ENCODE measurements at places on chromosomes 2 and 18.

GRCh38 chr18:63980027-63980426 lies 10.1 kb downstream of the SERPINB8 start:
- DNase-seq, result no peak

DNA sequence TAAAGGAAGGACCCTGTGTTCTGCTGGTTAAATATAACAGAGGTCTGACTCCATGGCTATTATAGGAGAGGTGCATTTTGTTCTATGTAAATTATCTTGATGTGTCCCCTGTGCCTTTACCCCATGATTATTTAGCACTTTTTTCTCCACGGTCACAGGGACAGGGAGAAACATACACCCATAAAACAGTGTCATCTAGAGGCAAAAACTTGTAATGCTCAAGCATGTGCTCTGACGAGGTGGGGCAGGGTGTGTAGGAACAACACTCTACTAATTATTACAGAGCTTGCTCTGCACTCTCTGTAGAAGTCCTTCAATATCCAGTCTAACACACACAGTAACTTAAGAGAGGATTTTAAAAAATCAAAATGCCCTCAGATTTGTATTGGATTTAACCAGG lies 187.9 kb downstream of the NEDD4L start:
- DNase-seq, result no peak

GRCh38 chr2:126085011-126085795 lies 570.8 kb upstream of the GYPC start:
- DNase-seq, result no peak

DNA sequence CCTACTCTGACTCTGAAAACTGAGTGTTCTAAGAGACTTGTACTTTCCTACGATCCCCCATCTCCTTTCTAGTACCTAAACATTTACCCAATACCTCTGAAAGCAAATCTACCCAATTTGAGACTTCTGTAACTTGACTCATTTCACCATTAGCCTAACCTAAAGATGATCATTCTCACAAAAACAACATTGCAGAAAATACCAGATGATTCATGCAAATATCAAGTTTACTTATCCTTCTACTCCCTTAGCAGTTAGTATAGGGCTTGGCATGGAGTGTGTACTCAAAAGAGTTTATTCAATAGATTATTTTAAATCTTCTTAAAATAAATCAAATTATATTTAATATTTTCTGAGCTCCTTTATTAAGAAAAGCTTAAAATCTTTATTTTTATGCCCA lies 89.6 kb downstream of the NR4A2 start:
- no peak for DNase-seq

- no peak for DNase-seq
These were observed 154.6 kb downstream of the OSR1 start for GRCh38 chr2:19203866-19204265.

GRCh38 chr2:152071092-152071491 lies 27.8 kb downstream of the CACNB4 start:
- no peak for DNase-seq

GRCh38 chr2:97761192-97761591 lies 47.8 kb downstream of the ZAP70 start:
- DNase-seq, result peak; percentile 46

DNA sequence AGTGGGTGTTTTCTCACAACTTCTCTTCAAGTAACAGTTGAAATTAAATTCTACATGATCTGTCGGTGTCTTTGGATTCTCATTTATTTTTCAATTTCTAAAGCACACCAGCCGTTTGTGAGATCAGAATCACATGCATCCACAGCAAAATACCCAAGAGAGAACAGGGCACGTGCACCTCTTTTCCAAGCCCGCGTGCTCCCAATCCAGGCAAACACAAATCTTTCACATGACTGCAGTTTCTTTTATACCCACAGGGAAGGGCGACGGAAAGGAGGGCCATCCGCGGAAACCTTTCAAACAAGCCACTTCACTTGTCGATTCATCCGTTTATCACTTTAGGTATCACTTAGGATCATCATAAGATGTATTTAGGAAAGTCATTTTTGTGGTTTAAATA lies 13.0 kb upstream of the DAPL1 start:
- DNase-seq, result no peak

GRCh38 chr2:203893401-203893800 lies 25.8 kb downstream of the CTLA4 start:
- no peak for DNase-seq

GRCh38 chr2:202541137-202541536 lies 93.6 kb upstream of the FAM117B start:
- DNase-seq, result no peak

GRCh38 chr18:78699499-78699898 lies 280.1 kb upstream of the SALL3 start:
- no peak for DNase-seq

GRCh38 chr2:15348045-15348444 lies 213.1 kb downstream of the NBAS start:
- DNase-seq, result no peak

- DNase-seq, result no peak
These were observed 21.3 kb downstream of the PLEKHB2 start for GRCh38 chr2:131126436-131126835.

GRCh38 chr2:195117011-195117410 lies 540.0 kb upstream of the SLC39A10 start:
- DNase-seq, result no peak

- DNase-seq, result no peak
These were observed 6.8 kb downstream of the MAT2A start for GRCh38 chr2:85545780-85546240.

GRCh38 chr18:46569211-46569610 lies 87.8 kb downstream of the LOXHD1 start:
- DNase-seq, result no peak

GRCh38 chr2:160268151-160268781 lies 68.2 kb upstream of the ITGB6 start:
- DNase-seq, result no peak

DNA sequence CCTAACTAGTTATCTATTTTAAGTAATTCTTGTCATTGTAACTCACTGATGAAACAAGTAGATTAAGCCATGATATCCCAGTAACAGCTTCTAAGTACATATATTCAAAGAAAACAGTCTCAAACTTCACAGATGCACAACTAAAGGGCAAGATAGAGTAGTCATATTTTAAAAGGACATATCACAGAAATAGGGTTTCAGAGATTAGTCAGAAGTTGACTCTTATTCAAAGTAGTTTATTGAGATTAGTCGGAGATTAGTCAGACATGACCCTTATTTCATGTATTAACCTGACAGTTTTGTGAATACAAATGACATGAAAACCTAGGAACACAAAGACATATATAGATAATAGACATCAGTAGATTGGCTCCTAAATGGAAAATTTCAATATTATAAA lies 15.9 kb upstream of the CHAC2 start:
- DNase-seq, result no peak

- DNase-seq, result no peak
These were observed 127.6 kb downstream of the PIK3C3 start for GRCh38 chr18:42082415-42083234.

- no peak for DNase-seq
These were observed 11.6 kb upstream of the MALT1 start for GRCh38 chr18:58659691-58660090.

- no peak for DNase-seq
These were observed 676 bp downstream of the SH3BP4 start for GRCh38 chr2:234952270-234953115.

GRCh38 chr2:223782629-223783028 lies 54.8 kb downstream of the AP1S3 start:
- no peak for DNase-seq

GRCh38 chr2:118250001-118250400 lies 161.7 kb downstream of the INSIG2 start:
- DNase-seq, result no peak

DNA sequence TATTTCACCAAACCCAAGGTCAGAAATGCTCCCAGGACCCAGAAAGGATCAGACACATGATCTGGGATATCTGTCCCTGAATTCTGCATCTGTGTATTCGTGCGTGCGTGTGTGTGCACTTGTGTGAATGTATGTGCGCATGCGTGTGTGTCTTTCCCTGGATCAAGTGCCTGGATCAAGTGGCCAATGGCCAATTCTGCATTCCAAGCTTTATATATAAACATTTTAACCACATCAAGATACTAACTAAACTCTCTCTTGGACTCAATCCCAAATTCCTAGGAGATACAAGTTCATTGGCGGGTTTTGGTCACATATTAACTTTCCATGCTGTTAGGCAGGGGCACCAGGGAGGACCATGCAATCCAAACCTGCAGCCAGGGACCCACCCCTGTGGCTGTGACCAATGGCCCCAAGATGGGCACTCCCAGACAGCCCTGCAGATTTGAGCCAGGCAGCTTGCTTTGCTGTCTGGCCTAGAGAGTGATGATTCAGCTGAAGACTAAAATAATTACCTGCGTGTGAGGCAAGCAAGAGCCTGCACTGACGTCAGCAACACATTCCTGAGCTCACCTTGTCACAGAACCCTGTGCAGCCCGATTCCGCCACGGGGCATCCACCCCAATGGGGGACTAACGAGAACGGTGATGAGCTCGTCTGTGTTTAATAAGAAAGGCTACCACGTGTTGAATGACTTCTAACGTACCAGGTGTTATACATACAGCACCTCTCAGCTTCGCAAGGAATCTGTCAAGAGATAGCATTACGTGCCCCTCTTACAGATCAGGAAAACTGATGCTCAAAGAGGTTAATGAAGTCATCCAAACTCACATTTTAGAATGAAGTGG lies 45.3 kb upstream of the ROCK2 start:
- no peak for DNase-seq

DNA sequence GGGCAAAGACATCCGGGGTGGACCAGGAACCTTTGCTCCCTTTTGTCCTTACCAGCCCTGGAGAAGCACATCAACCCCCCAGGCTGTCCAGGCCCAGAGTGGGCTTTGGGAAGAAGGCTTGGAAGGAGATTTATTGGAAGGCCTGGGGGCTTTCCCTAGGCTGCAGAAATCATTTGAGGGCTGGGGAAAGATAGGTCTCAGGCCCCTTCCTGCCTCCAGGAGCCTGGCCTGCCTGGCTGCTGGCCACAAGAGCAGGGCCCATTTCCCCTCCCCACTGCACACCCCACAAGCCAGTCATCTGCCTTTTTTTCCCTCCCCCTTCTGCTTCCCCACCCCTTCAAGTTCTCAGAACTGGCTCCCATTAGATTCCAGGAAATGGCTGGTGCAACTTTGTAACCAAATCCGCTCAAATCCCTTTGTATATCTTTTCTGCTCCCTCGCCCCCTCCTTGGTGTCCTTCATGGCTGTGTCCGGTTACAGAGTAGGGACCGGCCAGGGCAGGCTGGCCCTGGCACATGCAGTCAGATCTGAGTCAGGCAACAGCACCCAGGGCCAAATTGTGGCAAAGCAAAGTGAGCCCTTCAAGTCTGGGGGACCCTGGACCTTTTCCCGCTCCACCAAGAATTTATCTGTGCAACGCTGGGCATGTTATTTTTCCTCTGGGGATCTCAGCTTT lies 20.8 kb upstream of the TNP1 start:
- DNase-seq, result no peak

DNA sequence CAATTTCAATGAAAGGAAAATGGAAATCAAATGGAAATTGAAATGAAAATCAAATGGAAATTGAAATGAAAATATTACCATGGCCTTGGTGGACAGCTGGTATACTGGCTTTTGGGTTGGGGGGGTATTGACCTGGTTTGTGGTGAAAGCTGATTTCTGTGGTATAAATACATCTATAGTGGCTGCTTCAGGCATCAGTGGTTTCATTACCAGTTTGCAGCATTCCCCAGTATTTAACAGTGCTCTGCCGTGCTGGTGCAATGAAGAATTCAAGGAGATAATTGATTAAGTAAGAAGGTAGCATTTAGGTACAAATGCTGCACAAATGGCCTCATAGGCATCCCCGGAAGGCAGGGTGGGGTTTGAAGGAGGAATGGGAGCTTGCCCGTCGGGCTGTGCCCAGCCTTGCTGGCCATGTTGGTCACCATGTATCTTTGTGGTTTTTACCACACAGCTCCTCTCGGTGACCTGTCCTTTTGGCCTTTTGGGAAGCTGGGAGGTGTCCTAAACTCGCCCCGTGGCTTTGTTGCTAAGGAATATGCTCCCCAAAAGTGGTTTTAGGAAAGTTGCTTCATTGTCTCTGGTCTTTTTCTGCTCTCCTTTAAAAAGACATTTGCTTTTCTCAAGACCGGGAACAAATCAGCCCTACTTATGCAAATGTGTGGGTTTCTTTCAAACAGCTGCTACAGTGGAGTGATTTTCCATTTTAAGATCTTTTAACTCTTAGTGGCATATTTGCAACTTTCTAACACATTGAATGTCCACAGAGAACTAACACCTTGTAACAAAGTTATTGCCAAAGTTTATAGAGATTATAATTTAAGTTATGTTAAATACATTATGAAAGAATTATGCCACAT lies 28.6 kb downstream of the SNTG2 start:
- no peak for DNase-seq

- no peak for DNase-seq
These were observed 45.0 kb downstream of the TCF7L1 start for GRCh38 chr2:85178154-85178553.

DNA sequence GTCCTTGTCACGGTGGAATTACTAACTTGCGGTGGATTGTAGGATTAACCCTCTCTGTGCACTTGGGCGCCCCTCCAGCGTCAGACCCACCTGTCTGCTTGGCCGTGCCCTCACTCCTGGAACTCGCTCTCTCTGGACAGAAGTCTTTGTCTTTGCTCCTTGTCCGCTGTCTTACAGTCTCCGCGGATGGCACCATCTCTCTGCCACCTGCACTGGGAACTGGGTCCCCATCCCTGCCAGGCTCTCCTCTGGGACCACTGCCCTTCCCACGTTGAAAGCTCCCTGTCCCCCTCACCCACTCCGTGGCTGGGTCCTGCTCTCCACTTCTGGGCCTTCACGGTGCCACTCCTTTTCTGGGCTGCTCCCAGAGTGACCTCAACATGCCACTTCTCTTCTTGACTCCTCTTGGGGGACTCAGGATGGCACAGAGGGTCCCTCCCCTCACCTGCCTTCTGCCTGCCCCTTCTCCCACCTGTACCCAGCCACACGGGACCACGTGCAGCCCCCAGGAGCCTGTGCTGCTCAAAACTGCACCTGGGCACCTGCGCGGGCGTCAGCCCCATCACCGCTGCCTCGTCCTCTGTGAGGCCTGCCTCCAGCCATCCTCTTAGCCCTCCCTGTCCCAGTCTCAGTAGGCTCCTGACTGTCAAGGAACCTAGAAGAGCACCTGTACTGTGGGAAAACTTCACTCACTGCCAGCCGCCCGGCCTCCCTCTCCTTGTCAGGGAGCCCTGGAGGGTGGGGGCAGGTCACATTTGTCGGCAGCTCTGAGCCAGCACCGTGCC lies 11.1 kb downstream of the CNDP2 start:
- no peak for DNase-seq

DNA sequence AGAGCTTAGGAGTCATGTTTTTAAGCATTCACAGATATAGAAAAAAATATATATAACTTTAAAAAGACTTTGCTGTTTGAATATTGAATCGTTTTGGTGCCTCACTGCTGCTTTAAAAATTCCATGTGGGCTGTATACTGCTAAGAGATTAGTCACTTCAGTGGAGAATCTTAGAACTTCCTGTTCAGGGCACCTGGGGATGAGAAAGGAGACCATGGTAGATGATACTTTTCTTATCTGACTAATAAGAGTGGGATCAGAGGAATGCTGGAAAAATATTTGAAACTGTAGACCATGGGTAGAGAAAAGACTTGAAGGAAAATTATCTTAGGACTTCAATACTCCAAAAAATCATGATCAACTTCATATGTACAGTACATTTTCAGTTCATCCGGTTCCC lies 442.2 kb upstream of the SETBP1 start:
- no peak for DNase-seq

Data from naive thymus-derived CD4-positive, alpha-beta T cell (primary cell).